ENCODE measurements at places on chromosomes 1 and 21.
A peak's percentile ranks its signal among the peaks of the same experiment; 100 is the strongest.

GRCh38 chr1:211829343-211830054 lies 1.1 kb downstream of the LPGAT1 start:
- no peak for DNase-seq

GRCh38 chr1:44947063-44947773 lies 39.2 kb downstream of the EIF2B3 start:
- DNase-seq = no peak

GRCh38 chr1:85623061-85623471 lies 42.5 kb downstream of the CCN1 start:
- no peak for DNase-seq

DNA sequence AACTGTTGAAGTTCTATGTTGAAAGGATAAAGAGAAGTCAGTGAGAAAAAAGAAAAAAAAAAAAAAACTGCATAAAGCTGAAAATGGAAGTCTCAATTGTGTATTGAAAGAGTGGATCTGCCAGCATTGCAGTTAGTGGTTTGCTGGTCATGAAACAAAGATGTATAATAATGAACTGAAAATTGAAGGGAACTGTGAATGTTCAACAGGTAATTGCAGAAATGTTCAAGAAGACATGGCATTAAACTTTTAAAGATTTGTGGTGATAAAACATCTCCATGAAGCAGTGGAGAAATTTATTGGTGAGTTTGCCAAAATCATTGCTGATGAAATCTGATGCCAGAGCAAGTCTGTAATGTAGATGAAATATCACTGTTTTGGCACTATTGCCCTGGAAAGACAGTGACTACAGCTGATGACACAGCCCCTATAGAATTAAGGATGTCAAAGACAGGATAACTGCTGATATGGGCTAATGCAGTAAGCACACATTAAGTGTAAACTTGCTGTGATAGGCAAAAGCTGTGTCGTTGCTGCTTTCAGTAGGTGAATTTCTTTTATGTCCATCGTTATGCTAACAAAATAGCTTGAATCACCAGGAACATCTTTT lies 71.0 kb downstream of the RD3 start:
- no peak for DNase-seq

DNA sequence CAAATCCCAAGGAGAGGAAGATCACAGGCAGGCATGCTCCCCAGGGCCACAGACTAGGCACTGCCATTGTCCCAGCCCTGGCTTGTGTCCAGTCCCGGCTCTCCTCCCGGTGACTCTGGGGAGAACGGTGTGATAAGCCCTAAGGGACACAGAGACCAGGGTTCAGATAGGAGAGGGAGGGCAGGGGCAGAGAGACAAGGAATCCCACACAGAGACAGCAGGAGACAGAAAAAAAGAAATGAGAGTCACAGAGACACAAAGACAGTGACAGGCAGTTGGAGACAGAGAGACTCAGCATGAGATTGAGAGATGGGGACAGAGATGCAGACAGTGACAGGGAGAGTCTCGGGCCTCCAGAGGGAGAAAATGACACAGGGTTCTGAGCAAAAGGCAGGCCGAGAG lies 361 bp downstream of the INSRR start:
- DNase-seq = no peak

DNA sequence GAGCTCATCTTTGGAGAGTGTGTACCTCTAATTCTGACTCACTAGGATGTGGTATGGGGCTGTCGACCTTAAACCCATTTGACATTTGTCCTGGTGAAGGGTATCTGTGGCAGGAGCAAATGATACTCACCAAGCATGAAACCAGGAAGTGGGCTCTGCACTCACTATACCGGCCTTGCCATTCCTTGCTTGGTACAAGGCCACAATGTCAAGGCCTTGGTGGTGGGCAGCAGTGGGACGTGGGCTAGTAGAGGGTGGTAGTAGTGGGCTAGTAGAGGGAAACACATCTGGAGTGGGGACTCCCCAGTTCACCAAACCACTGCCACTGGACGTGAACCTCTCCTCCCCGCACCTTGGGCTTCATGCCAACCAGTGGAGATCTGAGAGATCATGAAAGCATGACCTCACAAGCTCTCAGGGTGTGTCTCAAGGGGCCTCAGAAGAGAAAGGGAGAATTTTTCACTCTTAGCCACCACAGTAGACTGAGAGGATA lies 11.5 kb downstream of the TNFSF4 start:
- DNase-seq = peak; percentile 73

DNA sequence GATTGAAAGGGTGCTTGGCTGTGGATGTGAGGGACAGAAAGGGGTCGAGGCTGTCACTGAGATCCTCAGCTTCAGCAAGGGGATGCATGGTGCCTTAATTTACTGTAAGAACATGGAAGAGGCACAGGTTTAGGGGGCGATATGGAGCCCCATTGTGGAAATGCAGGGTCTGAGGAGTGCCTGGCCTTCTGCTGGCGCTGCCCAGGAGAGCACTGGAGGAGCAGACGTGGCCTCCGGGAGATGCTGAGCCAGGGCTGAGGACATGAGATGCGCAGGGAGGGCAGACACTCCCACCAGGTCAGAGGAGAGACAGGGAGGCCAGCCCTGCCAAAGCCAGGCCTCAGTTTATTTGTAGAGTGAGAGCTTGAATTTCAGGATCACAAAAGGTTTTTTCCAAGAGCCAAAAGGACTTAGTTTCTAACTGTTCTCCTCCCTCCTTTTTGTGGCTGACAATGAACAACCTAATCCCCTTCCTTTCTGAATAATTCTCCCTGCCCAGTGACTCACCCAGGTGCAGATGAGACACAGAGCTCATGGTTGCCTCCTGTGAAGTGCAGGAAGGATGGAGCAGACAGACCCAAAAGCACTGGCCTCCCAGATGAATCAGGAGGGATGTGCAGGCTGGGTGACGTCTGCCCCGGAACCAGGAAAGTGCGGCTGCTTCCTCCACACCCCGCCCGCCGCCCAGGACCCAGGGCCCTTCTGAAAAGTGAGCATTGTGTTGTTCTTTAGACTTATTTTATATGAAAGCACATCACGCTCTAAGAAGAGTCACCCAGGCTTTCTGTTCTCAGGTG lies 73.0 kb upstream of the TMPRSS2 start:
- peak; percentile 30 for DNase-seq

DNA sequence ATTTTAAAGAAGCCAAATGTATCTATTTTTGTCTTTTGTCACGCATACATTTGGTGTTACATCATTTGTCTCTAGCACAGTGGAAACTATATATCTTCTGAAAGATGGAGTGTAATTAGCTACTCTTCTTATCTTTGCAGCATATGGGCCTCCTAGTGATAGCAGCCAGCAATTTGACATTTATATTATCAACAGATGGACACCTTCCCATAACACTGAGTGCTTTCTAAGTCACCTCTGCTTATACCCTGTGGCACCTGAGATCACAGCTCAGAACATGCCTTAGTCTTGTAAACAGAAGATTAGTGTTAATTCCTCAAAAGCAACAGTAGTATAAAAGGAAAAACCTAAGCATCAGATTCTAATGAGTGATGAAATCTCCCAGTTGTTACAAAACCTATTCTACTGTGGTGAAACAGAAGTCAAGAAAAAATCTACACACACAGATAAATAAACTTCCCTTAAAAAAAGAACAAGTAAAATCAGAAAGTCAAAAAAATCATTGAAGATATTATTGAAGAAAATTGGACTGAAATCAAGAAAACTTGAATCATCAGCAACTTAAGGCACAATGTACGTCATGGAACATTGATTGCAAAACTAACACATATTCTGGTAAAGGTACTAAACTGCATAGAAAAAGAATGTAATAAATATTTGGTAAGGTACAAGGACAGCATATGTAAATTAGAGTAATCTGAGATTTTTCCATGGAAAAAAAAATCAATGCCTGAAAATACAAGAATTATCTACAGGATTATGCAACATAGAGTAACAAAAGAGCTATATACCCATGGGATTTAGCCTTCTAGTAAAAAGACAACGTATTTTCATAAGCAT lies 61.7 kb downstream of the KCNT2 start:
- DNase-seq = no peak

DNA sequence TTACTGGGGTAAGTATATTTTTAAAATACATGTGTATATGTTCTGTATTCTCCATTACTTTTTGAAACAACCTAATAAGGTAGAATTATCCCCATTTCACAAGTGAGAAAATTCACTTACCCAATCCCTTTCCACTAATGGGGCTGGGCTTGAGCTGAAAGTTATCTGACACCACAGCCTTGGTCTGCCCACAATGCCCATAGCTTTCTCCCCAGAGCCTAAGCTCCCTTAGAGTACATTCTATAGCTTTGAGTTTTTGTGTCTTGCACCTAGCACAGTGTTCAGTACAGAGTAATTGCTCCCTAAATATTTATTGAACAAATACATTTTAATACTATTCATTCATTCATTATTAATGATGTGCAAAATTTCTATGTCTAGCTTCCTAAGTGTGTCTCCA lies 152.7 kb upstream of the RUNX1 start:
- DNase-seq = no peak

- DNase-seq = no peak
These were observed 43.0 kb upstream of the TARDBP start for GRCh38 chr1:10969267-10969970.

DNA sequence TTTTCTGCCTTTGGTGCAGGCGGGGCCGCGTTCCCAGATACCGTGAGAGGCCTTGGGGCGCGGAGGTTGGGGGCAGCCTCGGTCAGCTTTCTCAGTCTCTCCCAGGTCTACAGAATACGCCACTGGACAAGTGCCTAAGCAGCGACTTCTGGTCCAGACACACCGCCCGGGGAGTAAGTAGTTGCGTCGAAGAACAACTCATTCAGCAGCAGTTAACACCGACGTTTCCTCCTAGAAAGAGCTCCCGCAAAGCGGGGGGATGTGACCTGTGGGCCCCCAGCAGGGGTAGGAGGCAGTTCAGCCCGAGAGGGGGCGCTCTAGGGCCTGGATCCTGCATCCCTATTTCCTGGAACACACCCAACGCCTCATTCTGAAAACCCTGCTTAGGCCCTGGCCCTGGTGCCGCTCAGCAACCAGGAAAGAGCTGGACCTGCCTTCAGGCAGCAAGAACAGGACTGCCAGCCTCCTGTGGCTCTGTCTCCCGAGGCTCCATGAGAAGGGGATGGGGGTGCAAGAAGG lies 6.5 kb upstream of the BARHL2 start:
- DNase-seq = no peak

DNA sequence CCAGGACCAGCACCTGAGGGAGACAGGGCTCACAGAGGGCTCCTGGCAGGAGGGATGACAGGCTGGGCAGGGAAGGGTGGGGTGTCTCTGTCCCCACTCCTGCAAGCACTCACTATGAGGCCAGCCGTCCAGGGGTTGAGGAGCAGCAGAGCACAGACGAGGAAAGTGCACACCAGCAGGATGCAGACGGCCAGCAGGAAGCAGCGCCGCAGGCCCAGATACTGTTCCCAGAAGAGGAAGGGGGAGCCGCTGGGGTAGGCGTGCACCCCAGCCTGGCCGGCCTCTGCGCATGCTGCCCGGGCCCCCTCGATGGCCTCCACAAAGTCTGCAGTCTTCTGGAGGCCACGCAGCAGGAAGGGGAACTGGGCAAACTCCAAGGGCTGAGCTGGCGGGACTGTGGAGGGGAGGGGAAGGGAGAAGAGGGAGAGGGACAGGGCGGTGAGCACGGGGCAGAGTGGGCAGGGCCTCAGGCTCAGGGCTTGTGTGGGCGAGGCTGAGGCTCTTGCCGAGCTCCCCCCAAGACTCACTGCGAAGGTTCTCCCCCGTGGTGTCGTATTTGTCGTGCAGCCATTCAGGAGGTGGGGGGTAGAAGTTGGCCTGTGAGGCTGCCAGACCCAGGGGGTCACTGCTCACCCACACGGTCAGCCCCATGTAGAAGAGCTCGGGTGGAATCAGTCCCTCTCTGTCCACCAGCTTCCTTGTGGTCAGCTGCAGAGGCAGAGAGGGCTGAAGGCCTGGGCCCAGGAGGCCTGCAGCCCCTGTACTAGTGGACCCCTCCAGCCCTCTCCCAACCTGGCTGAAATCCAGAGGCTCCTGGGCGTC lies 16.5 kb downstream of the PTCH2 start:
- DNase-seq = no peak

GRCh38 chr1:25697435-25698217 lies 81.0 kb downstream of the MAN1C1 start:
- no peak for DNase-seq

- DNase-seq = peak; percentile 88
These were observed 92.1 kb upstream of the CD53 start for GRCh38 chr1:110780600-110781484.

GRCh38 chr1:191558379-191558778 lies 599.9 kb upstream of the RGS18 start:
- DNase-seq = no peak
